ENCODE measurements at places on chromosomes 16 and 17.

GRCh38 chr16:50553182-50553710 is 5.0 kb downstream of the NKD1 start:
- DNase-seq, result no peak

- no peak for DNase-seq
Measured at GRCh38 chr17:80667462-80668277, 123.0 kb downstream of the RPTOR start.

DNA sequence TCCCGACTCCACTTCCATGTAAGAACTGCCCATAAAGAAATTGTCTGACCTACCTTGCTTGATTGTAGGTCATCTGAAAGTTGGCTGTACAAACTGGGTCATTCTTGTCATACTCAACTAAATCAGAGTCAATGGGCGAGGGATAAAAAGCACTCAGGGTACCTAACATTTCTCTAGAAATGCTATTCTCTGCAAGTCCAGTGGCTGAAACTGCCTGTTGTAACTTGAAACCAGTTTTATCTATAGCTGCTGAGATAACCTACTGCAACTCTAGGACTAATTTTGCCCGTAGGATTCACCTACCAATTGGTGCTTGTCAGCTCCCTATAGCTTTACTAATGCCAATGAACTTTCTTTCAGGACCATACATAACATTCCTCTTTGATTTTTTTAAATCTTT is 100.1 kb upstream of the GRIN2A start:
- DNase-seq, result no peak

- DNase-seq, result no peak
Measured at GRCh38 chr17:80362428-80363119, 52.4 kb upstream of the ENDOV start.

DNA sequence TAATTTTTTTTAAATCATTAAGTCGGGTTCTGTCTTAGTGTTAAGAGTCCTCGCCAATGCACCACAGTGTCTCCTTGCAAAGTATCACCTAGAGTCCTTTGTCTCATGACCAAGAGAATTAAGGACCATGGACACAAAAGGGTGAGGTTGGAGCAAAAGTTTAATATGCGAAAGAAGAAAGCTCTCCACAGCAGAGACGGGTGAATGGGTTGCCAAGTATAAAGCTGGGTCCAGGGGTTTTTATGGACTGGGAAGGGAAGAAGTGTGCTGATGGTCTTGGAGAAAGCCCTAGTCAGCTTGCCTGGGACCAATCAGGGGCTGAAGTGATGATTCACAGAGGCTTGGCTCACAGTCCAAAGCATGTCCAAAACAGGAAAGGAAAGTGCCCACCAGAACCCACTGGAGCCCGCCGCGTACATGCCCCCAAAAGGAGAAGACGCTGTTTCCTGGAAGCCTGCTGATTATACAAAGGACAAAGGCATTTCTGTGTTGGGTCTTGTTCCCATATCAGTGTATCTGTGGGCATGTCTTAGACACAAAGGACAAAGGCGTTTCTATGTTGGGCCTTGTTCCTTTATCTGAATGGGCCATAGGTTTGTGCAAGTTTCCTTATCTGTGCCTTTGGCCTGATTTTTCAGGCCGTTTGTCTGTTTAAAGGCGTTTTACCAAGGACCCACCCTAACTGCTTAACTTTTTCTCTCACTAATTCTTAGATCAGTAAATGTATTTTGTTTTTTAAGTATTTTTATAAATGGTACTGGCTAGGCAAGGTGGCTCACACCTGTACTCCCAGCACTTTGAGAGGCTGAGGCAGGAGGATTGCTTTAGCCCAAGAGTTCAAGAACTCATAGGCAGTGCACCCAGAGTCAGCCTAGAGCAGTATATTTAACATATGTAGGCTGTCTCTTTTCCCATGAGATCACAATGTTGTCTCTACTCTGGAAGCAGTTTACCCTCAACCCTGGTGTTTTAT is 28.7 kb upstream of the ATF7IP2 start:
- no peak for DNase-seq

All from SHP77 treated with DMSO at 0.1 percent for 48 hours (cell line).